ENCODE measurements at places on chromosomes 2 and 18. TPM values are rescaled to one million over a fixed set of nuclear protein-coding genes. Genes with fewer than 3 reads are reported as not detected.

Gene CRYGC
- not detected for total RNA-seq

Gene ANKRD12
- total RNA-seq = 62.9 TPM

Gene CRYBA2
- not detected for total RNA-seq

Gene GAL3ST2
- 0.33 TPM for total RNA-seq

Gene HNMT
- total RNA-seq = not detected

Gene RRM2
- total RNA-seq = 51.6 TPM

Gene PRLH
- total RNA-seq = not detected

Gene CAPN13
- total RNA-seq = not detected

Gene CYRIA
- 1.8 TPM for total RNA-seq

Gene ST3GAL5
- 3.6 TPM for total RNA-seq

DNA sequence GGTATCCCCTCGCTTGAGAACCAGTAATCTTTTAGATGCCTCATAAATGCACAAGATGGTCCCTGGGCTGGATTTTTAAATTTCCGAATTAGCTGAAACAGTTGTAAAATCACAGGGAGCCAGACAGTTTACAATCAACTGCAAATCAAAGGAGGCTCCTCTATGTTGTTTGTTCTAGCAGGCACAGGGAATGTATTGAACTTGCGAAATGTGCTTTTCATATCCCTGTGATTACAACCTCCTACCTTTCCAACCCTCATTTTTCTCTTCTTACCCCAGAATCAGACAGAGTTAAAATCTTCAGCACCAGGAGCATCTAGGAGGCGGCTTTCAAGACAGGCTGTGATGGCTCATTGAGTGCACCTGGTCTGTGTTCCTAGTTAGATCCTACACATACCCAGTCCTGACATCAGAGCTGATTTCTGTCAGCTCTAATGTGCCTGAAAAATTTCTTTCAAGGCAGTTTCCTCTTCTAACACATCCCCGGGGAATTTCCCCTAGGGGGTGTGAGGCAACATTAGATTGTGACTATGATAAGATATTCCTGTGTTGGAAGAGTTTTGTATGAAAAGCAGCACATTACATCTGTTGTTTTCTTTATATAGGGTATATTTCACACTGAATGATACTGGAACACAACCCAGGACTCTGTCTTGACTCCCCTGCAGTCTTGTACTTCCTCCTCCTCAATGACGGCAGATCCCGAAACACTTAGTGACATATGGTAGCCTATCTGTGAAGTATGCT is 17.9 kb upstream of the CAVIN2 start:
- DNase-seq = no peak

DNA sequence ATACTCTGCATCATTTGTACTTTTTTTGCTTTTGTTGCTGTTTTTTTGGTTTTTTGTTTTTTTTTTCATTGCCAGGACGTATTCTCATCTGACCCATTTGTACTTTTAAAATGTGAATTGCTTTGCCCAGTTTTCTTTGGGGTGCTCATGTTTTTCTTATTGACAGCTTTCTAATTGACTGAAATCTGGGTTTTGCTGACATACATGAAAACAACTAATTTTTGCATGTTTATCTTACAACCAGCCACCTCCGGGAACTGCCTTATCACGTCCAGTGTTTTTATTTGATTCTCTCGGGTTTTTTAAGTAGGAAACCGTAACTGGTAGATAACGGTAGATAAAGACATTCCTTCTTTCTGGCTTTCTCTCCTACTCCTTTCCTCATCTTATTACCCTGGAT is 38.6 kb downstream of the SNORC start:
- DNase-seq = no peak

DNA sequence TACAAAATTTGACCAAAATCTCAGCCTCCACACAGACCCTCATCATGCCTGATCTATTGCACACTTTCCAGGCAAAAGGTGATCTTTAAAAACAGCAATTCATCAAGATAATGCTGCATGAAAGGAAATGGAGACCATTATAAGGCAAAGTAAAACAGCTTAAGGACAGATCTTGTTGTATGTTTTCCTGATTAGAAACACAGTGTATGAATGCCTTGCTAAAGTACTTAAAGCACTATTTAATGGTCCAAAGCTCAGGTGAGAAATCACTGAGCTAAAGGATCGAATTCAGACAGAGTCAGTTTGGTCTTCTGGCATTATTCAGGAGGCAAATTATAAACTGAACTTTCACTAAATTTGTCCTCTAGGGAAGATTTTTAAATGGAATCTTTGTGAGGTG is 18.7 kb upstream of the FTCDNL1 start:
- no peak for DNase-seq

- DNase-seq = peak; percentile 37
These were observed at the start of gene CAPG for GRCh38 chr2:85409845-85410583. TSS of gene CAPG (minus strand) at chr2:85410366. CDS start at chr2:85402145, 8,221 bp downstream.

DNA sequence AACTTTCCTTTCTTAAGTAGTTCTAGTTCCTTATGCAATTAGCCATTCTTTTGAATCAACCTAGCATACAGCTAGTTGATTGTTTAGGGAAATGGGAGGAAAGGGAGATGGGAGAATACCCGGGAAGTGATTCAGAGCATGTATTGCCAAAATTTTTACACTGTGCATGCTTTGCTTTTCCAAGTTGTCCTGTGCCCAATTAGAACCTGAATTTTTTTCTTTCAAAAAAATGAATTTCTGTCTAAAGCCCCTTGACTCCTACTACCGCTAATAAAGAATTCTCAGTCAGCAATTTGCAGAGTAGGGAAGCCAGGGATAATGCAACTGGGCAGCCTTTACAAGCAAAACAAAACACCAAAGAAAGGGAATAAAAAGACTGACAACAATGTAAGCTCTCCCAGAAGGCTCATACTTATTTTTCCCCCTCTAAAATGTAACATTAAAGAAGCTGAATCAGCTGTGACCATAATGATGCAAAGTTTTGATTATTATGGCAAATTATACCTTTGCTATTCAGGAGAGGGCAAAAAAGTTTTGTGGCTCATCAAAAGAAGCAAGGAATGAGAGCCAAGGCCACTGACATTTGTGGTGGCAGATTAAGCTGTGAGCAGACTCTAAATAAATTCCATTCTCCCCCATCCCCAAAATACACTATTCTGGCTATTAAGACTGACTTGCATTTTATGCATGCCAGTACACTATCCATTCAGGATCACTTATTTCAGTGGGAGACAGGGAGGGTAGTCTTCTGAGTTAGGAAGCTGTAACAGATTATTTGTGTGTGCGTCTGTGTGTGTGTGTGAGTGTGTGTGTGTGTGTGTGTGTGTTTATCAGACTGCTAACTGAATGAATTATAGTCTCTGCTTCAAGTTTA is 174.3 kb downstream of the ERBB4 start:
- DNase-seq = no peak

DNA sequence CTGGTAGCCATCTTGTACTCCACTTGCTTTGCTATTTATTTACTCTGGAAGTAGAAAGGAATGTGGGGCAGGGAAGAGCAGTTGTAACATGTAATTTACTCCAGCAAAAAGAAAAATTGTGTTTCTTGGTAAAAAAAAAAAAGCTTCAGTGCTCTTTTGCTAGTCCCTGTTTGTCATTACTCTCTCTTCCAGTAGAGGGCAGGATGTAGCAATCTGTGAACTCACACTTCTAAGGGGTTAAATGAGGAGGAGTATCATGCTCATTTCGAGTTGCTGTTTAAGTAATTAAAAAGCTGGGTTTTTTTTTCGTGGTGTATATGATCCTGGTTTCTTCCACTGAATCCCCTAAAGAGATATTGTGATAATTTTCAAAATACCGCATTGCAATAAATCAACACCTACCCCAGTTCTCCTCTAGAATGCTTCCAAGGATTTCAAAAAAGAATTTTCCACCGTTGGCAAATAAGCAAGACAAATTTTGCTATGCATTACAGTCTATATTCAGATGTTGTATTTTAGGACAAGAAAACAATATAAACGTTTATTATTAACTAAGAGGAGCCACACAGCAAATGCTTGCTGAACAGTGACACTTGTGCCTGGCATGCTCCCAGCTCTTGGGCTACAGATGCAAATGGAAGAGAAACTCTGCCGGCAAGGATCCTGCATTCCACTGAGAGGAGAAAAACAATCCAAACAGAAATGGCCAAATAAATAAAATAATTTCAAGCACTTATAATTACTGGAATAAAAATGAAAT is 261.6 kb downstream of the ASXL3 start:
- no peak for DNase-seq

DNA sequence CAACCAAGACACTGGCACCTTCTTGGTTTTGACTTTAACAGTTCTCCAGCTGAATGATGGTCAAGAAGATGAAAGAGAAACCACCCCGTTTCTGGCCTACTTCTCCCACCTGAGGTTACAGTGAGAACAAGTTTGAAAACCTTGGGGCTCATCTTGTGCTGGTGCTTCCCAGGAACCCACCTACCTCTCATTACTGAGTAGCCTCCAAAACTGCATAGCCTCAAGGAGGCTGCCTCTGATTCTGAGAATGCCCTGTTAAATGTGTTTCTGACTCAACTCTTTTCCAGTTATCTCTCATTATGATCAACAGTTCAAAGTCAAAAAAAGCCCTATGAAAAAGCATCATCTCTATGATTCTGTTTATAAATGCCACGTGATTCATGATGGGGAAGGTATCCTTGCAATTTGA is 121.9 kb downstream of the CACNB4 start:
- no peak for DNase-seq

- DNase-seq = no peak
These were observed 105.5 kb upstream of the NEUROD1 start for GRCh38 chr2:181785691-181786344.

DNA sequence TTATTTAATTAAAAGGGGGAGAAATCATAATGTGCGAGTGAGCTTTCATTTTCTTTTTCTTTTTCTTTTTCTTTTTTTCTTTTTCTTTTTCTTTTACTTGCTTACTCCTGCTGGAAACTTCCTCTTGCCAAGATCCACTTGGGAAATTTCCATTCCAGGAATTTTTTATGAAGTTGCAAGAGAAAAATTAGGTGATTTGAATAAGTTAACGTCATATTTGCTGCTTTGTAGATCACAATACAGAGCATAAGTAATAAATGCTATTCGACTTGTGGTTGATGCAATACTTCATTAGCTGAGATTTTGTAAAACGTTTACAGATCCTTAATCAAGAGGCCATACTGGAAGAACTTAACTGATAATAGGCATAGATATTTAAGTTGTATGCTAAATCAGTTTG is 354.7 kb upstream of the SMIM21 start:
- DNase-seq = no peak

DNA sequence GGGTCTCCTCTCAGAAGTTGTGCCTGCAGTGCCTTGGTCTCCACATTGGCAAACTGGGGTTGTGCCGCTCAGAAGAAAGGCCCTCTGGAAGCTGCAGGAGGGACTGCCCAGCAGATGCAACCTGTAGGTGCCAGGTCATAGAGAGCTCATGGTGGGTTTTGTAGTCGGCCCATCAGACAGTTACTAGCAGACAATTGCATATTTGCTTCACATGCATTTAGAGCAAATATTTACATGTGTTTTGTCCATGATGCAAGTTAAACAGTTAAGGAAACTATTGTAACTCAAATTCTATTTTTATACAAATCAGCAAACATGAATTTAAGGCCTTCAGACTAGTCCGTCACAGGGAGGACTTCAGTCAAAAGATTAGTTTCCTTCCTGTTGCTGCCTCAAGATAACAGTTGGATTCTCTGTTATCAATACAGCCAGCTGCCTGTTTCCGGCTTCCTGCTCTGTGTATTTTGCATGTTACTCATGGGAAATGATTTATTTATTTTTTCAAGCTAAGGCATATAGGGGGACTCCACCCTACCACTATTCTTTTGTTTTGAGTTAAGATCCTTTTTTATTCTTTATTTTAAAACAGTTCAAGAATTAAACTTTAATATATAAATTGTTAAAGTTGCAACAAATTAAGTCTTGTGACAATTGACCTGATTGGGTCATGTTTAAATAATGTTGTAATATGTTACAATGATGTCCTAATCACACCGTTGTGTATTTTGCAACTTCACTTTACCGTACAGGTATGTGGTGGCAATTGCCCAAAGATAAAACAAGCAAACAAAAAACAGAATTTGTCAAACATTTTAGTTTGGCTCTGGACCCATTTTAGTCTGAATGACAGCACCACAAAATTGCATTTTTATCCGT is 133.5 kb downstream of the SPTBN1 start:
- peak; percentile 19 for DNase-seq

DNA sequence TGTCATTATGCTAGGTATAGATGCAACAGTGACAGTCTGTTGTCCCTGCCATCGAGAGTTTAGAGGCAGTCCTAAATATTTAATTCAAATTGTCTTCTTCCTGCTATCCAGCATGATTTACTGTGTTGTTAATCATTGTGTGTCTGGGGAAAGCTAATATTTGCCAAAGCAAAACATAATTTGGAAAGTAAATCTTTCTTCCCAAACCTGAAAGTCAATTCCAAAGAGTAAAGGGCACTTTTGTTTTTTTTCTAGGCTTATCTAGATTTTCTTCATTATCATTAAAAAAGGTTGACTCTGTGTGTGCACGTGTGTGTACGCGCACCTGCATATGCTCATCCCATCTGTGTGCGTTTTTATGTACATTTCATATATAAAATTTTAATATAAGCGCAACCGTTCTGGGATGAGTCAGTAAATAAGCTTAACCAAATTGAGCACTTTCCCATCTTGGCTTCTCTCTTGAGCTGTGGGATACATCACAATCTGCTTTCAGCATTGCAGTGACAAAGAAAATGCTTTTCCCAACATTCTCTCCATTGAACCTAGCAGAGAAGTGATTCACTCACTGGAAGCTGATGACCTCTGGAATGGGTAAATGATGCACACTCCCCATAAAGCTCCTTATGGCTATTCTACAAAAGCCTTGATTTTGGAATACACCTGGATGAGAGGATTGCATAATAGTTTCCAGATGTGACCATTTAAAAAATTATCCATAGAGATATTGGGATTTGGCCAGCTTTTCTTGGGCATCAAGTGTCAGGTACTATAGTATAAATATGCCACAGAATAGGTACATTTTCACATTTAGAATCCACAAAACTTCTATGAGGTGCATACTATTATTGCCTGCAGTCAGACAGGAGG is 488.4 kb downstream of the ADCYAP1 start:
- DNase-seq = no peak

DNA sequence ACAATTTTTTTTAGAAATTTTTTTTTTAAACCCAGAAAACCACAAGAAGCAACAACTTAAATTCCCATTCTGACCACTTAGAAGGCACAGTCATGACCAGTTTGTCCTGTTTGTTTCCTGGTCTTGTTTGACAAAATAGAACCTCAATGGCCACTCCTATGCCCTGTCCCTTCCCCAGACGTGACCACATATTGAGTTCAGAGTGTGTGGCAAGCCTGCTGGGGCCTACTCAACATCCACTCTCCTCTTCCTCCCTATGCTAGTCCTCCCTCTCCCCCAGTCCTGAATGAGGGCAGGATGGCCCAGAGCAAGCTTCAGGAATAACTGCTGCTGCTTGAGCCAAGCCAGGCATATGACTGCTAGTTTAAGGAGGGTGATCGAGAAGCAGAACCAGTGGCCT is 89.6 kb downstream of the PRELID3A start:
- no peak for DNase-seq

- DNase-seq = no peak
These were observed 287.7 kb downstream of the FBXO15 start for GRCh38 chr18:73859837-73860397.

- no peak for DNase-seq
These were observed 585.0 kb upstream of the NXPH2 start for GRCh38 chr2:139365189-139365588.

- DNase-seq = no peak
These were observed 283.3 kb upstream of the THUMPD2 start for GRCh38 chr2:40062381-40062780.

- no peak for DNase-seq
These were observed 14.3 kb upstream of the D2HGDH start for GRCh38 chr2:241720099-241720498.
